Heart right ventricle (tissue), 16 donors: ENCODE measurements at places on chromosomes 11 and 22. TPM values are rescaled to one million over a fixed set of nuclear protein-coding genes. Genes with fewer than 3 reads are reported as not detected.

GRCh38 chr11:3056296-3057068 is 741 bp downstream of the CARS1 start:
- no peaks in the 10 kb centered on the region for H3K36me3 ChIP-seq
- H3K4me1 ChIP-seq: peaks cover 5% of the 10 kb centered on the region

DNA sequence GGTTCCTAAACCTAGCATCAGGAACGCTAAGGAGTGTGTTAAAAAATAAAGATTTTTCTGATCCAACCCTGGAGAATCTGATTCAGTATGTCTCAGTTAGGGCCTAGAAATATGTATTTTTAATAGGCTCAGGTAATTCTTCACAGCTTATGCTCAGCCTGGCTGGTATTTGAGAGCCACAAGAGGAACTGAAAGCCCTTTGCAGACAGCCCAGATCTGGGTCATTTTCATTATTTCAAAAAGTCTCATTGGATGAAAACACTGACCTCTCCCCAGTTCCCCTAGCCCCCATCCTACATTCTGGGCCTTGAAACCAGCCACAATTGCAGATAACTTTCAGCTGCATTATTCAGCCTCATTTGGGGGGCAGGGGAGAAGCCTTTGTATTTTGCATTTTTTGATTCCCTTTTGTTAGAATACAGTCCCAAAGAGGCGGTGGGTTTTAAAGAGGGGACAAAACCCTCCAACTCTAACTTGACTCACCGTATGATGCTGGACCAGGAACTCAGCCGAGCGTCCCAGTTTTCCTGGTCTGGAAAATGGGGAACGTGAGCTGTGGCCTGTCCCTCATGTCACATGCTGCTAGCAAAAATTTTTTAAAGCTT is 66.0 kb upstream of the LARGE1 start:
- no peaks in the 10 kb centered on the region for H3K4me1 ChIP-seq
- H3K27me3 ChIP-seq: no peaks in the 10 kb centered on the region
- H3K27ac ChIP-seq: no peak overlapping the region
- H3K4me3 ChIP-seq: no peak overlapping the region
- H3K36me3 ChIP-seq: no peaks in the 10 kb centered on the region

DNA sequence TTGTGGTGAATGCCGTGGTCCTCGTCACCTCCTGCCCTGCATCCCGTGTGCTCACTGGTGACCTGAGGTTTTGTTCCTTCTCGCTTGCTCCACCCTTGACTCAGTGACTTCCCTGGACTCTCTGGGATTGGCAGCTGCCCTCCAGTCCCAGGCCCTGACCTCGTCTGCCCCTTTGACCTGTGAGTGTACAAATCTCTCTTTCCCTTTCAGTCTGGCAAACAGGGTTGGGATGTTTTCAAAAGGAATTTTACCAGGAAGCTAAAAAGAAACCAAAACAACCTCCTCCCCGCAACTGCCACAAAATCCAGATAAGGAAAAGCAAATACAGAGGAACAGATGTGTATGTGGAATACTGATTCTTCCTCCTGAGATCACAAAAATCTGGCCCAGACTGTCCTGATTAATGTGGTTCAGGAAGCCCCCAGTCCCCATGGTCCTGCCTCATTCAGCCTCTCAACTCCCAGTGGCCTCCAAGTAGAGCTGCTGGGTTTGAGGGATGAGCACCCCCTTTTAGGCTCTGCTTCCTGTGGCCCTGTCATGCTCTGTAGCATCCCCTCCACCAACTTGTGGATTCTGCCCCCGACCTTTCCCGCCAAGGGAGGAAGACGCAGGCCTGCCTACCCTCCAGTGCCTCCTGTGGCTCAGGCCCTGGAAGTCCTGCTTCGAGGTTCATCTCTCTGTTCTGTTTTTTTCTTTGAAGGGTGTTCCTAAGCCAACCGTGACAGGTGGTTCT is 15.2 kb downstream of the ROBO4 start:
- H3K4me1 ChIP-seq: peaks cover 20% of the 10 kb centered on the region
- no peak overlapping the region for H3K4me3 ChIP-seq
- no peak for DNase-seq
- H3K36me3 ChIP-seq: no peaks in the 10 kb centered on the region

DNA sequence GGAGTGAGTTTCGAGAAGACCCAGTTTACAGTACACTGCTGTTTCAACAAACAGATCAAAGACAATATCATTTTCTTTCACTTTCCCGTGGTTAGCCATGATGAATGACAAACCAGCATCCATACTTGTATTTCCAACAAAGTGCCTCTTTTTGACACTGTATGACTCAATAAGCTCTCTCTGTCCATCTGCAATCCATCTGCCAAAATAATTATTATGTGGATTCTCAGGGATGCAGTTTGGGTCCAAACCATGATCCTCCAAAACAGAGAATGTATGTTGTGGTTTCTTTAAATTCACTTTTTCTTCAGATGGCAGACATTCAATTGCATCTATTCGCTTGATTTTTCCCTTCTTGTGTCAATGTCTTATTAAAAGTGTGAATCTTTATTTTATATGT is 37.8 kb upstream of the RASD2 start:
- H3K4me3 ChIP-seq: no peak overlapping the region
- no peaks in the 10 kb centered on the region for H3K4me1 ChIP-seq
- H3K27me3 ChIP-seq: peaks cover 44% of the 10 kb centered on the region

DNA sequence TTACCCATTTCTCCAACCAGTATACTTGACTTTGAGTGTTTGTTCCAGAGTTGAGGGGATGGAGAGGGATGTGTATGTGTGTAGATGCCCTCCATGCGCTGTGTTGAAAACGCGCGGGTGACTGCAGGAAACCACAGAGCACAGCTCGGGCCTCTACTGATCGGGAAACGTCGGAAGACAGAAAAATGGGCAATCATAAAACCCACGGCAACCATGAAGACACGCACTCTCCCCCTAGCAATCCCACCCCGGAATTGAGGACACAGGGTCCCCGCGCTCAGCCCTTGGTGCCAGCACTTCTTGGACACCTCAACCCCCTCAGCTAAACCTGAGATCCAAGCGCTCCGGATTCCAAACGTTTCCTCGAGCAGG is 251 bp upstream of the UQCC3 start:
- peaks cover 43% of the 10 kb centered on the region for H3K4me1 ChIP-seq
- H3K4me3 ChIP-seq: peak overlapping the region; percentile 94
- no peak for DNase-seq
- peaks cover 53% of the 10 kb centered on the region for H3K36me3 ChIP-seq

- H3K27ac ChIP-seq: no peak overlapping the region
- H3K4me1 ChIP-seq: peaks cover 15% of the 10 kb centered on the region
- no peaks in the 10 kb centered on the region for H3K36me3 ChIP-seq
- no peak overlapping the region for H3K4me3 ChIP-seq
- peaks cover 39% of the 10 kb centered on the region for H3K27me3 ChIP-seq
Measured at GRCh38 chr11:134583397-134583990, 171.5 kb upstream of the B3GAT1 start.

GRCh38 chr11:21321530-21321929 is 652.1 kb downstream of the NELL1 start:
- H3K4me3 ChIP-seq: no peak overlapping the region
- no peaks in the 10 kb centered on the region for H3K27me3 ChIP-seq
- H3K36me3 ChIP-seq: no peaks in the 10 kb centered on the region

DNA sequence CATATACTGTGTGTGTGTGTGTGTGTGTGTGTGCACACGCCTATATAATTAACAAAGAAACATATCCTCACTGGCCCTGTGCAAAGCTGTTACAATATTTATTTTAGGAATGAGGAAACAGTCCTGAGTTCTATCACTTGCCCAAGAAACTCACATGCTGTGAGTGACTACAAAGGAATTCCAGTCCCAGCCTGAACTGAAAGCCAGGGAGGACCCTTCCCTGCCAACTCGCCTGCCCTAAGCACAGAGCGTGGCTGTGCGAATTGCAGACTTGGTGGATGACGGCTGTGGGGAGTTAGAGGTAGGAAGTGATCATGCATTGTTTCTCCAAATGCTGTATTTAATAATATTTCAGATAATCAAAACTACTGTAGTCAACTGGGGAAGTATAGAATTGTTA is 26.4 kb upstream of the CD5 start:
- H3K4me1 ChIP-seq: peaks cover 15% of the 10 kb centered on the region
- H3K27me3 ChIP-seq: no peaks in the 10 kb centered on the region
- no peak overlapping the region for H3K4me3 ChIP-seq
- DNase-seq: peak; percentile 31
- H3K27ac ChIP-seq: no peak overlapping the region

DNA sequence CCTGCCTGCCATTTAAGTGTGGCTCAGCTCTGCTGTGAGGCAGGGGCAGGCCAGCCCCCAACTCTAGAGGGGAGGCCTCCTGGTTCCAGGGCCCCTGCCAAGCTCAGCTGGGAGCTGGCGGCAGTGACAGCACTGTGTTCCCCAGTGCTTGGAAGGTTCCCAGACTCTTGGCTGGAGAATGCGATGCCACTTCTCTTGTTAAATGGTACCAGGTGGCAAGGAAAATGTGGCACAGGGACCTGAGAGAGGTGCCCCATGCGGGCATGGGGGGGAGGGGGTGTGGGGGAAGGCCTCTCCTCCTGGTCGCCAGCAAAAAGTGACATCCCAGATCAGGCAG is 8.4 kb upstream of the TNFRSF13C start:
- peaks cover 11% of the 10 kb centered on the region for H3K4me1 ChIP-seq
- H3K27ac ChIP-seq: peak overlapping the region; percentile 20
- peak; percentile 59 for DNase-seq
- no peaks in the 10 kb centered on the region for H3K36me3 ChIP-seq
- no peaks in the 10 kb centered on the region for H3K27me3 ChIP-seq
- H3K4me3 ChIP-seq: no peak overlapping the region

DNA sequence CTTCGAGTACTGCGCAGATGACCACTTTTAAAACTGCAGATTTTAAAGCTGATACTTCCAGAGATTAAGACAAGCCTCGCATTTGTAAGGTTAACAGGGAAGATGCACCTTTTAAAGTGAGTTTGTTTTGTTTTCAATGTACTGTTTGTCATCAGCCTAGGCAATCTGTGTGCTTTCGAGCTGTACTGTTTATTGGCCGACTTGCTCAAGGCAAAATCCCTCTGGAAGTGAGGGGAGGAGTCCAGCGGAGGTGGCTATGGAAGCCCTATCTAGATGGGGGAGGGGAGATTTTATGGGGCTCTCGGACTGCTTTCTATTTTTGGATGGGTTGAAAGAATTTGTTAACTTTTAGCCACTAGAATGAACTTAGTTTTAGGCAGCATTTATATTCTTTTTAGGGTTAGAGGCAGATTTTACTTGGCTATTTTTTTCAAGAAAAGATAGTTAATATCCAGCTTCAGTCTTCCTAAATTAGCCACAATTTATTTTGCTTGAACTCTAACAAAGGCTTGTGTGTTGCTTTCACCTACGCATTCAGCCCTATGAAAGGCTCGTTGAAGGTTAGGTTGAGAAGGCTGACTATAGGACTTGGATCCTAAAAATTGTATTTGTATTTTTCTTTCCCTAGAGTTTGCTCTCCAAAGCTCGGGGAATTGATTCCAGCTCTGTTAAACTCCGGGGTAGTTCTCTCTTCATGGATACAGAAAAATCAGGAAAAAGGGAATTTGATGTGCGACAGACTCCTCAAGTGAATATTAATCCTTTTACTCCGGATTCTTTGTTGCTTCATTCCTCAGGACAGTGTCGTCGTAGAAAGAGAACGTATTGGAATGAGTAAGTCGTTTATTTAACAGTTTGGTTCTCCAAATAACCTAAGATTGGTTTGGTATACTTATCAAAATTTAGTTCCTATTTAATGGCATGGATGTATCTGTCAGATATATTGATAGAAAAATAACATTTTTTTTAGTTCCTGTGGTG is 2.1 kb downstream of the WEE1 start:
- peak; percentile 26 for DNase-seq
- H3K27me3 ChIP-seq: no peaks in the 10 kb centered on the region
- H3K4me3 ChIP-seq: peak overlapping the region; percentile 85

The HTATIP2 gene
- 11.7 TPM for total RNA-seq

The CLDN25 gene
- total RNA-seq: not detected

The OR52H1 gene
- total RNA-seq: not detected

The P2RY6 gene
- total RNA-seq: 2.3 TPM
